Gastrocnemius medialis (tissue), 4 donors: ENCODE measurements at places on chromosomes 12 and 14. TPM values are rescaled to one million over a fixed set of nuclear protein-coding genes. Genes with fewer than 3 reads are reported as not detected.

The ENDOU gene
- not detected for total RNA-seq

The LRRC10 gene
- not detected for total RNA-seq

GRCh38 chr12:109832541-109833306 lies 474 bp downstream of the TRPV4 start:
- H3K4me3 ChIP-seq = peak overlapping the region; percentile 34
- no peaks in the 10 kb centered on the region for H3K4me1 ChIP-seq
- no peak overlapping the region for H3K27ac ChIP-seq
- H3K36me3 ChIP-seq = no peaks in the 10 kb centered on the region

- no peak overlapping the region for H3K27ac ChIP-seq
- no peak overlapping the region for H3K4me3 ChIP-seq
- H3K36me3 ChIP-seq = no peaks in the 10 kb centered on the region
- H3K4me1 ChIP-seq = no peaks in the 10 kb centered on the region
Measured at GRCh38 chr12:94879542-94879941, 124.0 kb downstream of the NDUFA12 start.

GRCh38 chr14:33556382-33557121 lies 394.3 kb downstream of the EGLN3 start:
- no peaks in the 10 kb centered on the region for H3K27me3 ChIP-seq
- no peak for DNase-seq

The OR6C2 gene
- not detected for total RNA-seq

- H3K27me3 ChIP-seq = no peaks in the 10 kb centered on the region
- no peak overlapping the region for H3K4me3 ChIP-seq
- H3K27ac ChIP-seq = no peak overlapping the region
- DNase-seq = no peak
- no peaks in the 10 kb centered on the region for H3K4me1 ChIP-seq
Measured at GRCh38 chr14:56247495-56248200, 129.4 kb downstream of the PELI2 start.

The CCDC175 gene
- not detected for total RNA-seq

GRCh38 chr14:54681811-54682261 lies 114.9 kb downstream of the SAMD4A start:
- H3K27ac ChIP-seq = peak overlapping the region; percentile 86
- no peaks in the 10 kb centered on the region for H3K36me3 ChIP-seq
- no peak overlapping the region for H3K4me3 ChIP-seq
- no peak for DNase-seq
- peaks cover 52% of the 10 kb centered on the region for H3K4me1 ChIP-seq

GRCh38 chr12:95385246-95386035 lies 88.5 kb upstream of the METAP2 start:
- H3K27ac ChIP-seq = peak overlapping the region; percentile 87
- no peaks in the 10 kb centered on the region for H3K36me3 ChIP-seq
- H3K27me3 ChIP-seq = no peaks in the 10 kb centered on the region

DNA sequence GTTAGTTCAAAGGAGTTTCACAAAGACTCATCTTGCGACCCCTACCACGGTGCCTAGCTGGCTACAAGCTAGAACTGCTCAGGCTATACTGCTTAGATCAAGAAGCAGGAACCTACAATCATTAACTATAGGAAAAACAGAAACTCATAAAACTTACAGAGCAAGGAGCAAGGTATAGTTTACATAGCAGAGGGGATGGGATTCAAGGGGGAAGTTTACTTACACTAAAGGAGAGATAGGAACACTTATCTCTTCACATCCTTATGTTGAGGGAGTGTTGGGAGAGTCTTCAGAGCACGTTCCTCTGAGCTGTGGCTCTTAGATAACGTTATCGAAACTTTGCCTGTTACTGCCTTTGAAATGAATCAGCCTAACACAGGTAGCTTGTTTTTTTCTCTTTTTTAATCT lies 58.1 kb downstream of the FSCB start:
- H3K36me3 ChIP-seq = no peaks in the 10 kb centered on the region
- H3K27me3 ChIP-seq = no peaks in the 10 kb centered on the region
- no peak for DNase-seq
- H3K4me3 ChIP-seq = no peak overlapping the region
- no peaks in the 10 kb centered on the region for H3K4me1 ChIP-seq

The ADCY6 gene
- 11.4 TPM for total RNA-seq

DNA sequence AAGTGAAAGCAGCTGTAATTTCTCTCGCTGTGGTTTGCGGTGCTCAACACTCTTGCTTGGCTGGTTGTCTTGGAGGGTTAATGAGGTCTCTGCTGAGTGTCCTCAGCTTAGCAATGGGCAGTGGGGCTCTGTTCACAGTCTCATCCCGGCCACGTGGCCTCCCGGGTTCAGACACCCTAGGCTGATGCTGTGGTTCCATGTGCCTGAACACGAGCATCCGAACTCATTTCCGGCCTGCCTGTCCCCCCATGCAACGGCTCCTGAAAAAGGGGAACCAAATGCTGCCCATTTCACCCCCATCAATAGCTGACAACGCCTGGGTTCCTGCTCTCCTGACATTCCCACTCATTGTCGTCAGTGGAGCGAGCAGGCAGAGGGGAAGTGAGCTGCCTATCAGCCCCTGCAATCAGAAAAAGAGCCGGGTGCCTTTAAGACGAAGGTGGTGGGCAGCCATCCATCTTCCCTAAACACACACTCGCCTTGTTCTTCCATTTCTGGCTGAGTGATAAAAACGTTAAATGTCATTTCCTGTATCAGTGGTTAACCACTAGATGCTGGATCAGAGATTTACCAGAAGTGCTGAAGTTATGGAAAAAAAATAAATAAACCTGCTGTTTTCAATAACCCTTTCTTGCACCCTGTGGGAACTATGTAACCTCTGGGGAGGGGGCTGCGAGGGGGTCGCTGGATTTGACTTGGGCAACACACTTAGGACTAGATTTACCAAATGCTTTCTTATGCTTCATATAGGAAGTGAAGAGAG lies 60.3 kb upstream of the BCL2L14 start:
- H3K27me3 ChIP-seq = no peaks in the 10 kb centered on the region
- H3K36me3 ChIP-seq = no peaks in the 10 kb centered on the region
- no peaks in the 10 kb centered on the region for H3K4me1 ChIP-seq

DNA sequence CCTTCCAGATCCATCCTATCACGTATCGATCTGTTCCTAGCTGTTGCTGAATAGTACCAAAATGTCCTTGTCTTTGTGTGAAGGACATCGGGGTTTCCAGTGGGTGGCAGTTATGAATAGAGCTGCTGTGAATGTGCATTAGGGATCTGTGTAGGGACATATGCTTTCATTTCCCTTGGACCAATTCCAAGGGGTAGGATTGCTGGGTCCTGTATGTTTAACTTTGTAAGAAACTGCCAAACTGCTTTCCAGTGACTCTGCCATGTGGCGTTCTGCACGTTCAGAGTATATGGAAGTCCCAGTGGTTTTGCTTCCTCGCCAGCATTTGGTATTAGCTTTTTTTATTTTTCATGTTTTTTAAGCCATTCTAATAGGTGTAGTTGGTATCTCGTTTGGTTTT lies 28.6 kb downstream of the PACS2 start:
- H3K4me1 ChIP-seq = peaks cover 34% of the 10 kb centered on the region
- H3K27me3 ChIP-seq = no peaks in the 10 kb centered on the region
- H3K36me3 ChIP-seq = no peaks in the 10 kb centered on the region
- H3K4me3 ChIP-seq = no peak overlapping the region

The GPR84 gene
- total RNA-seq = not detected

The CRADD gene
- total RNA-seq = 21.2 TPM

The PMCH gene
- total RNA-seq = not detected

The EVL gene
- total RNA-seq = 9.8 TPM

- H3K27me3 ChIP-seq = no peaks in the 10 kb centered on the region
- peaks cover 20% of the 10 kb centered on the region for H3K4me1 ChIP-seq
- DNase-seq = no peak
- H3K27ac ChIP-seq = no peak overlapping the region
- no peak overlapping the region for H3K4me3 ChIP-seq
Measured at GRCh38 chr12:68321140-68321539, 11.0 kb downstream of the MDM1 start.

- no peak overlapping the region for H3K4me3 ChIP-seq
- H3K27ac ChIP-seq = no peak overlapping the region
- no peaks in the 10 kb centered on the region for H3K27me3 ChIP-seq
- peaks cover 86% of the 10 kb centered on the region for H3K36me3 ChIP-seq
Measured at GRCh38 chr12:104314242-104314614, 10.7 kb downstream of the EID3 start.

The ASB2 gene
- total RNA-seq = 819 TPM

The DUSP6 gene
- total RNA-seq = 23.8 TPM

The ERP29 gene
- total RNA-seq = 17.3 TPM

- H3K36me3 ChIP-seq = no peaks in the 10 kb centered on the region
- DNase-seq = no peak
- no peak overlapping the region for H3K27ac ChIP-seq
- no peaks in the 10 kb centered on the region for H3K27me3 ChIP-seq
- H3K4me1 ChIP-seq = no peaks in the 10 kb centered on the region
Measured at GRCh38 chr12:25670076-25671055, 117.3 kb upstream of the LMNTD1 start.

DNA sequence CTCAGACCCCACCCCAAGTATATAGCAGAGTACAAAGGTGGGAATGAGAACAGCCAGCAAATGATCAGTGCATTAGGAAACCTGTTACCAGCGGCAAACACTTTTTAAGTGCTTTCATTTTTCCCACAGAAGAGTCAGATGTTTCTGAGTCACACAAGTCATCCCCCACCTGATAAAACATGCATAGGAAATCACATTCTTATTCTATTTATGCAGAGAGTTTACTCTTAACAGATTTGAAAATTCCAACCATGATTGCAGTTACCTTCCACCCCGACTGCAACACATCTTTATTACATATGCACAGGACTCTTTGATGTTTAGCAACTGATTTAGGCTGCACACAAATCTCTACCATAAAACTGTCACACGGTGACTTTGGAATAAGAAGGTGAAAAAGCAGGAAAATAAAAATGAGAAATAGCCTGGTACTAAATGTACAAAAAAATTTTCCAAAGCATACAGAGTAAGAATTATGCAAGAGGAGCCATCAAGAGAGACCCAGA lies 236.4 kb downstream of the PAWR start:
- no peaks in the 10 kb centered on the region for H3K27me3 ChIP-seq
- DNase-seq = no peak
- H3K4me3 ChIP-seq = no peak overlapping the region

The HRK gene
- not detected for total RNA-seq

The KRT82 gene
- total RNA-seq = not detected

DNA sequence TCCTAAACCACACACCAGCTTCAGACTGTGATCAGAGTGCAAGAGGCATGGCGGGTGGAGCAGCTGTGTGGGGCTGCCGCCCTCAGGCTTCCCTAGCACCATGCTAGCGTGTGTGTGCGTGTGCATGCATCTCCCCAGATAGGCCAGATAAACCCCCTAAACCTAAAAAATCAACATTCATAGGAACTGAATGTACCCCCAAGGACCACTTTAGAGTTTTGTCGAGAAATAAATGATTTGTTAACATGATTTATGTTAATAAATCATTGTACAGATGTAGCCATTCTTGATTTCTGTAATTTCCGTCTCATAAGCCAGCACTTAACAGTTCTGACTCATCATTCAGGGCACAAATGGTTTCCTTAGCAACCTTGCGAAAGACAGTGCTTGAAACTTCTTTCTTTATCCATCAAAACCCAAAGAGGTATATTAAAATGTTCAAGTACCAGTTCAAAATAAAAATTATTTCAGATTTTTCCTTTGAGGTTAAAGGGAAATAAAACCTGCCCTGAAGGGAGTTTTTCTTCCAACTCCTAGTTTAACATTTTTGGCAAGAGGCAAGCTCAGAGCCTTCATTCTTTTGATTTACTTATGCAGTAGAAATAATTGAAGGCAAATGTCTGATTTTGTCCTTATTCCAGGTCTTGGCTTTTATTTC lies 206.2 kb upstream of the RGS6 start:
- no peak for DNase-seq
- H3K27ac ChIP-seq = no peak overlapping the region
- no peaks in the 10 kb centered on the region for H3K27me3 ChIP-seq
- no peak overlapping the region for H3K4me3 ChIP-seq
- no peaks in the 10 kb centered on the region for H3K4me1 ChIP-seq
- H3K36me3 ChIP-seq = no peaks in the 10 kb centered on the region

The PRKAB1 gene
- 21.0 TPM for total RNA-seq

- H3K4me3 ChIP-seq = no peak overlapping the region
- H3K4me1 ChIP-seq = no peaks in the 10 kb centered on the region
- no peaks in the 10 kb centered on the region for H3K27me3 ChIP-seq
- DNase-seq = no peak
- H3K27ac ChIP-seq = no peak overlapping the region
Measured at GRCh38 chr14:96088481-96088880, 49.3 kb downstream of the C14orf132 start.

- H3K4me1 ChIP-seq = no peaks in the 10 kb centered on the region
- peak overlapping the region; percentile 90 for H3K27ac ChIP-seq
Measured at GRCh38 chr14:23396781-23397407, 11.2 kb downstream of the MYH6 start.

- H3K4me3 ChIP-seq = no peak overlapping the region
- H3K36me3 ChIP-seq = no peaks in the 10 kb centered on the region
- H3K4me1 ChIP-seq = peaks cover 25% of the 10 kb centered on the region
- peaks cover 22% of the 10 kb centered on the region for H3K27me3 ChIP-seq
- DNase-seq = peak; percentile 49
Measured at GRCh38 chr14:24329736-24330135, 5.1 kb downstream of the ADCY4 start.

The KCNH3 gene
- not detected for total RNA-seq

DNA sequence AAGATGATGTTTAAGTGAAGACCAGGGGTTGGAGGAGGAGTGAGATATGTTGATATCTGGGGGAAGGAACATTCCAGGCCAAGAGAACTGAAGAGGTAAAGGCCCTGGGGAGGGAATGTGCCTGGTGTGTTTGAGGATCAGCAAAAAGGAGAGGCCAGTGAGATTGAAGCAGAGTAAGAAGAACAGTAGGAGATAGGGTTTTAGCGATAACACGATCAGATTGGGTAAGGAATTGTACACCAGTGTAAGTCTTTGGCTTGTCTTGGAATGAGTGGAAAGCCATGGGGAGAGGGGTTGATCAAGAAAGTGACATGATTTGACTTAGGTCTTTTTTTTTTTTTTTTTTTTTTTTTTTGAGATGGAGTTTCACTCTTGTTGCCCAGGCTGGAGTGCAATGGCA lies 4.8 kb downstream of the TROAP start:
- DNase-seq = no peak
- H3K4me1 ChIP-seq = no peaks in the 10 kb centered on the region
- H3K27me3 ChIP-seq = peaks cover 4% of the 10 kb centered on the region
- no peak overlapping the region for H3K4me3 ChIP-seq

The FITM1 gene
- 52.9 TPM for total RNA-seq

GRCh38 chr14:56324454-56324853 lies 206.2 kb downstream of the PELI2 start:
- H3K4me1 ChIP-seq = no peaks in the 10 kb centered on the region
- no peaks in the 10 kb centered on the region for H3K36me3 ChIP-seq
- no peaks in the 10 kb centered on the region for H3K27me3 ChIP-seq
- no peak overlapping the region for H3K27ac ChIP-seq
